ENCODE measurements at places on chromosomes 12 and 14.

DNA sequence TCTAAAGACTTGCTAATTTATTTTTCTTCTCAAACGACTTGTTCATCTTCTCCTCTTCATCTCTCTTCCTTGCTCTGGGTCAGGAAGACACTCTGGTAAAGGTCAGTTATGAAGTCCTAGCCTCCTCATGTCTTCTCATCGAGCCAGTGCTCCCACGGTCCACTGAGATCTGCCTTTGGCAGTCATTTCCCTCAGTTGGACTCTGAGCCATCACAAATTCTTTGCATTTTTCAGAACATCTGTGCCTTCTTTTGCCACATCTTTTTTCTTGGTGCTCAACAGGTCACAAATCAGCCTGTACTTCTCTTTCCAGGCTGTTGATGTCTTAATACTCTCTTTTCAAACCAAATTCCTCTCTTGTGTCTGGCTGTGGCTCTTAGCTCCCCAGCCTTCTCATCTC lies 49.7 kb downstream of the IGF1 start:
- no peak for DNase-seq

DNA sequence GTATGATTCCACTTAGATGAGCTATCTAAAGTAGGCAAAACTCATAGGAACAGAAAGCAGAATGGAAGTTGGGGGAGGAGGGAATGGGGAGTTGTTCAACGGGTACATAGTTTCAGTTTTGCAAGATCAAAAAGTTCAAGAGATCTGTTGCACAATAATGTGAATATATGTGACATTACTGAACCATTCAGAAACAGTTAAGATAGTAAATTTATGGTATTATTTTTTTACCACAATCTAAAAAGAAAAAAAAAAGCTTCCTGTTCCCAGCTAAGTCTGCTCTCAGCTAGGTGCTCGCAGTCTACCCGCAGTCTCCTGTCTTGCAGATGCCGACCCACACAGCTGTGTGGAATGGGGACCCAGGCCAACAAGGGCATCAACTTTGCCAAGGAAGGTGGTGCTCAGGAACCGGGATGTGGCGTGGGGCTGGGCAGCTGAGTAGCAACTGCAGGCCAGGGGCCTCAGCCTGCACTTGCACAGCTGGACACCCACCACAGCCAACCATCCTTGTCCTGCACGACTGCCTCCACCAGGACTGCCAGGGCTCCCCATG lies 15.3 kb upstream of the ANO6 start:
- DNase-seq: no peak

- DNase-seq: no peak
Measured at GRCh38 chr14:22469538-22470303, 119.3 kb downstream of the DAD1 start.

GRCh38 chr12:29547864-29548263 lies 50.4 kb upstream of the OVCH1 start:
- no peak for DNase-seq

GRCh38 chr12:9332564-9332963 lies 124.4 kb upstream of the PZP start:
- DNase-seq: no peak
